ENCODE measurements at places on chromosomes 3 and 15.

GRCh38 chr15:93289941-93290617, 201.1 kb upstream of the RGMA start:
- peak; percentile 59 for DNase-seq

DNA sequence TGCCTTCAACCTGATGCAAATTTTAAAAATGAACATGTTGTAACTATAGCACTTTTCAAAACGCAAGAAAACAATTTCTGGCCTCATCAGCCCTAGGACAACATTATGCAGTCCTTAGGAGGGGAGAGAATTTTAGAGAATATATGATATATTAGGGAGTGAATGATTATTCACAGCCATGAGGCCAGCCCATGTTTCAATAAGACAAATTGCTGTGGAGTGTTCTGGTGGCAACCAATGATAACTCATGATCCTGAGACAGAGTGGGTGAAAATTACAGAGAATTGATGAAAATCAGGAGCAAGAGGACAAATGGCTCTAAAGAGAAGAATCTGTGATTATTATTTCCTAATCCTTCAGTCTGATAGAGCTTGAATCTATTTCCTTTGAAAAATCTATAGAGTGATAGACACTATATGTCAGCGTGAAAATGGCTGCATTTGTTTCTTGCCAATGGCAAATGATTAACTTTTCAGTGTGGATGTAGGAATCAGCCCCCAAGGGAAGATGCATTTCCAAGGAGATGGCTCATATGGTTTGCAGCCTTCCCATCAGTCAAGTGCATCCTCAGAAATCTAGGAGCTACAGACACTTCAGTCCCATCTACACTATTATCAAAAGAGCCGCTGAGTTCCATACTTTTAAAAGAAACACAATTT, 761.0 kb upstream of the ARRDC4 start:
- DNase-seq: no peak

DNA sequence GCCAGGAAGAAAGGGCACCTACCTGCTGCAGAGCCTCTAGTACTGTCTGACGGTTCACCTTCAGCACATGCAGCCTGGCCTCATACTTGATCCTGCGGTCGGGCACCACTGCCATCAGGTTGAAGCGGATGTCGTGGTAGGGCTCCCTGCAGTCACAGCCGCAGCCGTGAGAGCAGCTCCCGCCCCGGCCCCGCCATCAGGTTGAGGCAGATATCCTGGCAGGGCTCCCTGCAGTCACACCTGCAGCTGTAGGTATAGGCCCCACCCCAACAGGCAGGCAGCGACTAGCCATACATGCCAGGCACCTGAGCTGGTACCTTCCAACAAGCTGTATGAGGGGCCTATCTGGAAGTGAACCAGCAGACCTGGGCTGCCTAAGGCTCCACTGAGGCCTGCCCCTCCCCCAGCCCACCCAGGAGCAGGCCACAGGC, 38.7 kb downstream of the SEMA3G start:
- no peak for DNase-seq

DNA sequence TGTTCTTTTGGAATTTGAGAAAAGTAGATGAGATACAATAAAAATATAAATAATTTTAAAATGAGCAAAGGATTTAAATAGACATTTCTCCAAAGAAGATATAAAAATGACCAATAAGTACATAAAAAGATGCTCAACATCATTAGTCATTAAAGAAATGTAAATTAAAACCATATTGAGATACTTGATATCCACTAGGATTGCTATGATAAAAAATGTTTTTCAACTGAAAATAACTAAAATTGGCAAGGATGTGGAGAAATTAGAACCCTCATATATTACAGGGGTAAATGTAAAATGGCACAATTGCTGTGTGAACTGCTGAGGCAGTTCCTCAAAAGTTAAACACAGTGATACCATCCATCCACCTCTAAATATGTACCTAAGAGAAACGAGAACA, 38.8 kb downstream of the LRRFIP2 start:
- no peak for DNase-seq

DNA sequence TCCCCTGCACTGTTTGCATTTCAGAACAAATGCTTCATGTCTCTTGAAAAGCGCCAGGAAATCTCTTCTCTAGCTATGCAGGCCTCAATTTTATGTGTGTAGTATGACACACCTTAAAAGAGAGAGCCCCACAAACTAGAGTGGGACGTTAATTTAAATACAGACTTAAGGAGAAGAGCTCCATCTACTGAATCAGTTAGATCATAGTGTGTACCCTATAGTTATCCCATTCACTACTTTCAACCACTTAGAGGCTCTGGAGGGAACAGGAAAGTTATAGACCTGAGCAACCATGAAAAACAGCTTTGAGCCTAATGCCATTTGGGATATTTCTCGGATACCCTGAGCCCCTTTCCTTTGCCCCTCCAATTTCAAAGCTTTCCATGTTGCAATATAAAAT, 153.7 kb downstream of the TIGIT start:
- DNase-seq: no peak

- no peak for DNase-seq
Observed at GRCh38 chr3:12879191-12879815, 37.9 kb upstream of the RPL32 start.
